ENCODE measurements at places on chromosomes 7 and 10.

DNA sequence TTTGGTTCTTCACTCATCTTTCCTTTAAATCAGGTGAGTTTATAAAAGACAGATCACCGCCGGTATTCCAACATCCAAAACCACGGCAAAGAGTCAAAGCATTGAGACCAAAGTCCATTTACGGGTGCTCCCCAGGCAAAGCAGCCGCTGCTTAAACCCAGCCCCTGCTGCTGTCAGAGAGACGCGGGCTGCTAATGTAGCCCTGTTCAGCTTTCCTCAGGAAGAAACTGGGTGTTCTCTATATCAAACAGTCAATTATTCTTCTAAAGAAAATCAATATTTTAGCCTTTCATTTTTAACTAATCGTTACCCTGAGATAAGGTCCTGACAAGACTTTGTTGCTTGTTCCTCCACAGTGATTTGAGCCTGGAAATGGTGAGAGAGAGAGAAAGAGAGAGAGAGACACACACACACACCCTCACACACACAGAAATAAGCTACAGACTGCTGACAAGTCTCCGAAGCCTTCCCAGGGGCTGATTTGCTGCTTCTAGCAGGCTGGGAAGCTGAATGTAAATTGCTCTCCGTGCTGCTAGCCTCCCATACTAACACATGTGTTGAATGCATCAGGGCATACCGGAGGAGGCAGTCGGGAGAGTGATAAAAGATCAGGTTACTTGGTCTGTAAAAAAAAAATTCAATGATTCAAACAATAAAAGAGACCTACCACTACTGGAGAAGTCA is 183.0 kb upstream of the ANK3 start:
- no peak for DNase-seq

DNA sequence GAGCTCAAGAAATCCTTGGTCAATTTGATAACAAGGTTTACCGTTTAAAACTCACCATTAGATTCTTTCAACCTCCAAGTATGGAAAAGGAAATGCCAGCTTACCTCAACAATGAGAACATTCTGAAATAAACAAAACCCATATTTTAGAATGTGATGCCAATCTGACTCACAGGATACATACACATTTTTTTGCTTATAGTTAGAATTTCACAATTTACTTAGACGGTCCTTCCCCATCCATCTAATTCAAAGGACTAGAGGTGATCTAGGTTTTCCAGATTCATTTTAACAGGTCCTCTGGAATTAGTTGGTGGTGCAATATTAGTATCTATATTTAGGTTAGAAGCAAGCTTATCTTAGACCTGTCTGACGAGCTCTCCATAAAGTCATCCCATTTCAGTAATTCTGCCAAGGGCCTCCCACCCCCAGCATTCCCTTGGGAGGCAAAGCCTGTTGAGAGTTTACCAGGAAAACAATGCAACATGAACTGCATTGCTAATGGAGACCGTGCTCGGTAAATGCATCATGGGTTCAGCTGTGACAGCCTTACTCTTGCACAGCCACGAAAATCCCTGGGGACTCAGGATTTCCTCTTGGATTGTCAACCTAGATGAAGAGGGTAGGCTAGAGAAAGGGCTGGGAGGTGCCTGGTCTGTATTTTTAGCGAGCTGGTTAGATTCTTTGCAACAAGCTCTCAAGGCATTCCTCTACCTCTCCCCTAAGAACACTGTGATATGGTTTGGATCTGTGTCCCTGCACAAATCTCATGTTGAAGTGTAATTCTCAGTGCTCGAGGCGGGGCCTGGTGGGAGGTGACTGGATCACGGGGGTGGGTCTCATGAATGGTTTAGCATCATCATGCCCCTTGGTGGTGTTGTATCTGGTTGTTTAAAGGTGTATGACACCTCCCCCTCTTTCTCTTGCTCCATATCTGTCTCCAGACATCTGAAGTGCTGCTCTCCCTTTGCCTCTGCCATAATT is 93.8 kb downstream of the PRTFDC1 start:
- no peak for DNase-seq

DNA sequence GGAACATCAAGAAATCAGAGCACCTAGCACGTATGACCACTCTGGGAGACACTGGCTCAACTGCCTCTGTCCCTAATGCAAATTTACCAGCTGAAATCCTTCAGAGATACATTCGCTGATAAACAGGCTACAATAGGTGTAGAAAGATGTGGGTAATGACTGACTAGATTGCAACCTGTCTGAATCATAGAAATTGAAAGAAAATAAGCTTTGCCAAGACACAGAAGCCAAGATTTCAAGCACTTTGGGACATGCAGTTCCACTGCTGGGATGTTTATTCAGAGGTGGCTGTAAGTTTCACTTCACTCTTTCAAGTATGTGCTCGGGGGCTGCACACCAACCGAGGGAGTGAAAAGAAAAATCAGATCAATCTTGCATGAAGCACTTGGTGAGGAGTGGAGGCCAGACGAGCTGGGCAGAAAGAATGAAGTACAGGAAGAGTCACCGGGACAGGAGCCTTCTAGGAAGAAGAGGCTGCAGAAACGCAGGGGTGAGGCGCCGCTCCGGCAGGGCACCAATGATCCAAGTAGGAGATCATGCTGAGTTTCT is 276.7 kb downstream of the PARD3 start:
- no peak for DNase-seq

GRCh38 chr7:22216832-22217475 is 140.0 kb downstream of the RAPGEF5 start:
- no peak for DNase-seq

GRCh38 chr10:62155054-62155680 is 113.5 kb downstream of the RTKN2 start:
- no peak for DNase-seq

DNA sequence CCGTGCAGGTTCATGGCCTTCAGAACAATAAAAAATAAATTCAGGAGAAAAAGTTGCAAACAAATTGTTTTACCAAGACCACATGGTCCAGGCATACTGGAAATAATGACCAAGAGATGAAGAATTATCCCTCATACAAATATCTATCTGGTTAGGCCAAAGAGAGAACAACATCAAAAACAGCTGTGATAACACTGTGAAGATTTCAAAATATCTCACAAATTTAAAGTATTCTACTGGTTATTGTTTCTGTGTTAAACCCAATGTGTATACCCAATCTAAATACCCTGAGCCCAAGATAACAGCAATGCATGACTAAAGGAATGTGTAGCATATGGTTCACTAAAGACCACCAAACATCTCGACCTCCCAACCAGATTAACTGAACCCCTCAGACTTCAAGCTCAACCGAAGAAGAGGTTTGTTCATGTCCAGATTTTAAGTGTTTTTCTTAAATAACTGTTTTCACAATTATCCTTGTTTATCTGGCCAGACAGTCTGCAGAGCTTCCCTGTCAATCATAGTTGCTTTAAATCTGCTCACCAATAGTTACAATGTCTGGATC is 10.9 kb downstream of the OR9A2 start:
- DNase-seq = no peak

DNA sequence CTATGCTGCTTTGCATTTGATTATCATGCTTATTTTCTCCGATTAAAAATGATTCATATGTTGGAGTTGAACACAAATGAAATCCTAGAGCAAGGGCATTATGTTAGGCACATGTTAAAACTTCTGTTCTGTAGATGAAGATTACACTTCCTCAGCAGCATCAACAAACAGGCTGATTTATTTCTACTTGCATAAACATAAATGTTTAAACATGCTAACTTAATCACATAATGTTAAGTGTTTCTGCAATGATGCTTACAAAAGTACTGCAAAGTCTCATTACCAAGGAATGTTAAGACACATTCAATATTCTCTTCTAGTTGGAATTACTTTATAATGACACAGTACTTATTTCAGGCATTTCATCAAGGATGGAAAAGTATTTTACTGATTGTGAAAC is 770.8 kb downstream of the ANKRD7 start:
- no peak for DNase-seq

GRCh38 chr7:36852931-36853330 is 128.6 kb upstream of the AOAH start:
- DNase-seq = no peak

GRCh38 chr10:79491143-79491835 is 21.0 kb upstream of the EIF5AL1 start:
- no peak for DNase-seq

DNA sequence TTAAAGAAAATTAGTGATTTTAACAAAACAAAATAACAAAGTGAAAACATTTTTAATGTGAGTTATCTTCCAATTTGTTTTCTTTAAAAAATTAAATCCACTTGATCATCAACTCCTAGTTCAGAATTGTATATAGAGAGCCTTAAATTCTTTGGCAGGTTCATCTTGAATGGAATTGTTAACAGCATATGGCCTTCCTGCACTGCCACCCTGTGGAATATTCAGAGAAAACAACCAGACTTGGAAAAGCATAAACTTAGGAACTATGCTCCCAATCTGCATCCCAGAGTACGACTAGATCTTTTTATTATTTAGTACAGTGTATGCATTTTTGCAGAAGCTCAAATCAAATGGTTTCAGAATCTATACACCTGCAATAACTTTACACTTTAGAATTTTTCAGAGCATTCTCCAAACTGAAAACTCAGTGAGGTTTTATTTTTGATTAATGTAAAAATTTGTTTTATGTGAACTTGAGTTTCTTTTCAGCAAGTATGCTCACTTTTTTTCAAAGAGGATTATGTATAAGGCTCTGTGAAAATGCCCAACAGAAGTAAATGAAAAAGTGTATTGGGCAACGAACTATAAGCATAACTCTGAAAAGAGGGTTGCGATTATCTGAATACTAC is 44.9 kb upstream of the ANK3 start:
- DNase-seq = no peak

DNA sequence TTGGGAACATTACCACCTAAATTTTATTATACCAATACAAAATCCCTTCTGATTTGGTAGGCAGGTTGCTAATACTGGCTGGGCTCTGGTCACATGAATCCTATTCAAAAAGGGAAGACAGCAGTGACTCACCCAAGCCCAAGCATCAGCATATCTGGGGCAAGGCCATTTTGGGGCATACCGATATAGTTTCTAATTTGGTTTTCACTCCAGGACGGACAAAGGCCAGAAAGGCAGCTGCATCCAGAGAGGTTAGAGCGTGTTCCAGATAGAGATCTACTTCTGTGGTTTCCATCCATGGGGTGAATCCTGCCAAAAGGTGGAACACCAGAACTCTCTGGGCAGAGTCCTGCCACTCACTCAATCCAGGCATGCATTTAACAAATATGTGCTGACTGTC is 335.8 kb downstream of the ELMO1 start:
- DNase-seq = no peak

DNA sequence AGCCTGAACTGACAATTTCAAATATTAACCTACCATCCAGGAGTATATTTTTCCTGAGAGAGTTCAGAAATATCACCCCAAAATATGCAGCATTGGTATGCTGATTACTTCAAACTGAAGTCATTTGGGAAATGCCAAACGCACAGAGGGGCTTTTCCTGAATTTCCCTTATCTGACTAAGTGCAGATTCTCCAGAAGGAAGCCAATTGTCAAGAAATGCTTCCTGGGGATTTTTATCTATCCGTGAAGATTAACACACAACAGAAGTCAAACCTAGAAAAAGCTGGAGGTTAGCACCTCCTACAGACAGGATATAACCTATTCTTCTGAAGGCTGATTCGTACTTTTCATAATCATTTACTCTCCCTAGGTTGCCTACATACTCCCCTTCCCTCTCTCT is 91.0 kb downstream of the AKR1D1 start:
- DNase-seq = no peak

- DNase-seq = no peak
These were observed 507.3 kb downstream of the DNAJB6 start for GRCh38 chr7:157844141-157844540.

GRCh38 chr7:94062372-94062771 is 58.2 kb upstream of the BET1 start:
- DNase-seq = no peak

DNA sequence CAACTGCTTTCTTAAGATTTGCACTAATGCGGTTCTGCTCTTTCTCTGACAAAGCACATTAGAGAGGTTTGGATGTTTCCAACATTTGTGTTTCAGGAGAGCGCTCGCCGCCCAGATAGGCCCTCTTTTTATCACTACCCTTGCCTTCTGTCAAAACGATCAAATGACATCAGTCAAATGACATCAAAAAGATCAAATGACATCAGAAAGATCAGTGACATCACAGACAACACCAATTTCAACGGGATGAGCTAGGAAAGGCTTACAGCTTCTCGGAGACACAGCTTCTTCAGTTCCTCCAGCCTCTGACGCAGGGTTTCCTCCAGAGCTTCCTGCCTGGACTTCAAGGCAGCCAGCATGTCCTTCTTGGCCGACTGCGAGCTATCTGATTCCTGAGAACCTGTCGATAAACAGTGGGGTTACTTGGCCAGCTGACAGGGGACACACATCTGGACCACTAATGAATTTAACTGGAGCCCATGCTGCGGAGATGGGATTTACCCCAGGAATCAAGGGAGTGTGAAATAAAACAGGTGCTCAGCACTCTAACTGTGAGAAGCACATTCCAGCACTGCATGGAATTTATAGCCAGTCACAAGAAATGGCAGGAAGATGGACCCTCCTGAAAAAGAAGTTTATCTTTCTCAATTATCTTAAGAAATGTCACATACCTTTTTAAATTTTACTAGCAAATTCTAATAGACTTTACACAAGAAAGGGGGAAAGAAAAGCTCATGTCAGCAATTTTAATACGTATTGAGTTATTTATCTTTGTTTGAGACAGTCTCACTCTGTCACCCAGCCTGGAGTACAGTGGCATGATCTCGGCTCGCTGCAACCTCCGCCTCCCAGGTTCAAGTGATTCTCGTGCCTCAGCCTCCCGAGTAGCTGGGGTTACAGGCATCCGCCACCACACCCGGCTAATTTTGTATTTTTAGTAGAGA is 88.2 kb downstream of the PRPF18 start:
- no peak for DNase-seq

- DNase-seq = peak; percentile 66
These were observed 1.3 kb downstream of the PGAM2 start for GRCh38 chr7:44063894-44064651.

DNA sequence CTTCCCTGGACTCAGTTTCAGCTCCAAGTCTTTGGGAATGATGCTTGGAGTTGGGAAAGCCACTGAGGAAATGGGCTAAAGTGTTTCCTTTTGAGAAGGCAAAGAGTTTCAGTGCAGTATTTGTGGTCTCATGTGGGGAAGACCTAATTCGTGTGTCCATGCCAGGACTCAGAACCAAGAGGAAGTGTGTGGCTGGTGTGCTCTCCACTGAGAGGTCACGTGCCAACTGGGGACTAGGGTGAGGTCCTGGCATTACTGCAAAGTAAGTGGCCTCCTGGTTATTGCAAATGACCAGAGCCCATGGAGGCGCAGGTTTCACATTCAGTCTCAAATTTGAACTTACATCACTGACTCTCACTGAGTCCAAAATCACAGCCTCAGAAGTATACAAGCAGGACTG is 48.6 kb upstream of the ITPRID1 start:
- peak; percentile 42 for DNase-seq

- DNase-seq = no peak
These were observed 95.2 kb upstream of the ZNF716 start for GRCh38 chr7:57354679-57355338.

DNA sequence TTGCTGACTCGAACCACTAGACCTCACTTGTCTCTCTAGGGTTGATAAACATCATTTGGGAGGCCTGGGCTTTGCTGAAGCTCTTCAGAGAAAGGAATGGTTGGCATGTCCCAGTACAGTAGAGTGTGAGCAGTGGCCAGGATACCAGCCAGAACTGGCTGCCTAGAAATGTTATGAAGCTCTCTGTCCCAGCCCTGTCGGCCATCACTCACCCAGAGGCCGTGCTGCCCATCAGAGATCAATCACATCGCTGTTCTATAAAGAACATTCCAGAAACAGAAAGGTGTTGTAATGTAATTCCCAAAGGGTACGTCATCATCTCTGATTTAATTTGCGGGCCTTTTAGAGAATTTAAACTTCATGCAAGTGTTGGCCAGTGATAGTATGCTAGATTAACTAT is 111.5 kb downstream of the PRPF18 start:
- DNase-seq = no peak

GRCh38 chr10:129892548-129893052 is 71.5 kb downstream of the EBF3 start:
- no peak for DNase-seq

Measured in tibial artery (tissue), 4 donors.